ENCODE measurements at places on chromosomes 13 and 19. TPM values are rescaled to one million over a fixed set of nuclear protein-coding genes. Genes with fewer than 3 reads are reported as not detected.

- H3K27ac ChIP-seq = no peak overlapping the region
- no peak overlapping the region for H3K4me3 ChIP-seq
- H3K36me3 ChIP-seq = no peaks in the 10 kb centered on the region
These were observed 58.3 kb upstream of the CLDN10 start for GRCh38 chr13:95494082-95494681.

DNA sequence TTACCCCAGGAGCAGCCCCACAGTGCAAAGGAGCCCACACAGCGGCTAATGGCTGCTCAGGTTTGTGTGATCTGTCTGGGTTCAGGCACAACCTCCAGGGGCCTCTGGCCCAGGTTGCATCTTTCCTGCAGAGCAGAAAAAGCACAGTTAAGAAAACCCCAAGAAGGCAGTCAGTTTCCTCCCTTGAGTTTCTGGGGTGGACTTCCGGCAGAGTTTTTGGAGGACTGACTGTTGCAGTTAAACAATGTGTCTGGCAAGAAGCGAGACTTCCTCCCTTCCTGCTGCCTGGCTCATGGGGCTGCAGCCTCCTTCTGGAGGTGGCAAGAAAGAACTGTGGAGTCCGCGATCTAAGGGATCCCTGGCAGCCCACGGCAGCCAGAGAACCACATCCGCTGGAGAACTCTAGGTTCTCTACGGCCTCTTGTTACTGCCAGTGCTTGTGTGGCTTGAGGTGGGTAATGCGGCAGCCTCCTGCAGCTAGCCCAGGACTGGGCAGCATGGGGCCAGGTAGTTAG lies 114.4 kb downstream of the ZDHHC20 start:
- H3K36me3 ChIP-seq = no peaks in the 10 kb centered on the region
- no peaks in the 10 kb centered on the region for H3K4me1 ChIP-seq
- no peaks in the 10 kb centered on the region for H3K27me3 ChIP-seq
- no peak for DNase-seq

- no peaks in the 10 kb centered on the region for H3K4me1 ChIP-seq
- no peak for DNase-seq
- no peak overlapping the region for H3K4me3 ChIP-seq
- H3K36me3 ChIP-seq = no peaks in the 10 kb centered on the region
These were observed 67.8 kb downstream of the C13orf42 start for GRCh38 chr13:51043310-51043709.

Gene RASAL3
- 0.14 TPM for total RNA-seq

Gene XPO4
- total RNA-seq = 19.3 TPM

DNA sequence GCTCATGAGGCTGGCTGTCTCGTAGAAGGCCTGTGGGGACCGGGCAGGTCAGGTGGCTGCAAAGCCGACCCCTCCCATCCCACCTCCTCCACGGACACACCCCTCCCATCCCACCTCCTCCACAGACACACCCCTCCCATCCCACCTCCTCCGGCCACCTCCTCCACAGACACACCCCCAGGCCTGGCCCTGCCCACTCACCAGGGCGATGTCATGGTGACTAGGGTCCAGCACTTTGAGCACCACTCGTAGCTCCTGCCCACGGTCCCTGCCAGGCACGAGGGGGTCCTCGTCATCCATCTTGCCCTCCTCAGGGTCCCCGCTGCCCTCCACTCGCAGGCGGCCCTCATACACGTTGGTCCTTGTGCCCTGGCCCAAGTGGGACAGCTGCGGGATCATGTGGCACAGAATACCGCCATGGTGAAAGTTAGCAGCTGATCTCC lies 18.8 kb downstream of the TYK2 start:
- H3K27me3 ChIP-seq = no peaks in the 10 kb centered on the region
- no peak for DNase-seq
- H3K4me3 ChIP-seq = no peak overlapping the region
- H3K27ac ChIP-seq = no peak overlapping the region
- peaks cover 9% of the 10 kb centered on the region for H3K4me1 ChIP-seq
- peaks cover 9% of the 10 kb centered on the region for H3K36me3 ChIP-seq

GRCh38 chr19:46022431-46023310 lies at the start of gene PGLYRP1:
PGLYRP1 (minus strand) TSS chr19:46023053; CDS start chr19:46023021, 32 bp downstream.
- peaks cover 11% of the 10 kb centered on the region for H3K27me3 ChIP-seq
- no peaks in the 10 kb centered on the region for H3K4me1 ChIP-seq
- no peak for DNase-seq
- H3K27ac ChIP-seq = no peak within 1 kb of the TSS

Gene NCCRP1
- not detected for total RNA-seq

Gene ZNF880
- total RNA-seq = 11.0 TPM

- H3K4me3 ChIP-seq = no peak overlapping the region
- H3K27ac ChIP-seq = no peak overlapping the region
- no peaks in the 10 kb centered on the region for H3K27me3 ChIP-seq
These were observed 407.3 kb upstream of the SGCG start for GRCh38 chr13:22773465-22773864.

Gene SLC15A1
- not detected for total RNA-seq

Gene CNN1
- 236 TPM for total RNA-seq

Gene NKPD1
- not detected for total RNA-seq

Gene MATK
- total RNA-seq = not detected

Gene TARM1
- total RNA-seq = not detected

DNA sequence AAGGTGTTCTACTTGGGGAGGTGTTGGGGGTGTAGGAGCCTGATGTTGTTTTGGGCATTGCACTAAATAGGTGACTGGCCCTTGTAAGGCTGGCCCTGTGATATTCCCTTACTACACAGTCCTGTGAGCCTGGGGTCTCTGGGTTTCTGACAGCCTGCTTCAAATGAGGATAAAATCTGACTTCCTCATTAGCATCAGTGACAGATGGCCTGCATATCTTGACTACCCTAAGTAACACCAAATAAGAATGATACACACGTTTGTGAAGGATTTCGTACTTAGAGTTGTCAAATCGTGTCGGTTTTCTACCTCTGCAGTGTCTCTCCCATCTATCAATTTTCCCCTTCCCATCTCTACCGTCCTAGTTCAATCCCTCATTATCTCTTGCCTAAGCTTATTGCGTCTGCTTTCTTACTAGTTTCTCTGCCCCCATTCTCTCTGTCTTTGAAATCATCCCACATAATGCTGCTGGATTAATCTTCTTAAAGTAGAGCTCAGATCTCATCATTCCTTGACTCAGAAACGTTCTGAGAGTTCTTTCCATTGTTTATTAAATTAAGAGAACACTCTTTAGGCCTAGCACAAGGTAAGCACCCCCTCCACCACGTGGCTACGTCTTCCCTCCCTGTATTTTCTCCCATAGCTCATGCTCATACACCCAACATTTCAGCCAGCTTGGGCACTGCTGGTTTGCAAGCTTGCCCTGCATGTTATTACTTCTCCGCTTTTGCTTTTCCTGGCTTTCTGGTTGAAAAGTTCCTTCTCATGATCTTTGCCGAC lies 26.2 kb upstream of the CNMD start:
- H3K27me3 ChIP-seq = no peaks in the 10 kb centered on the region
- H3K4me3 ChIP-seq = no peak overlapping the region
- no peak for DNase-seq

Gene RDH8
- total RNA-seq = not detected

DNA sequence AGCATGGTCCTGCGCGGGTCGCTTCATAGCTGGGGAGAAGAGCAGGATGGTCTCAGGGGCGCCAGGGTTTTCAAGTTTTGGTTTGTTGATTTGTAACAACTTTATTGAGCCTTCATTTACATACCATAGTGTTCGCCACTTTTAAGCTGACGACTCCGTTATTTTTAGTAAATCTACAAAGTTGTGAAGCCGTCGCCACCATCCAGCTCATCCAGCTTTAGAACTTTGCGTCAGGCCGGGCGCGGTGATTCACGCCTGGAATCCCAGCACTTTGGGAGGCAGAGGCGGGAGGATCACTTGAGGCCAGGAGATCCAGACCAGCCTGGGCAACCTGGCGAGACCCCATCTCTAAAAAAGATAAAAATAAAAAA lies 404 bp downstream of the C19orf44 start:
- peaks cover 3% of the 10 kb centered on the region for H3K36me3 ChIP-seq
- no peaks in the 10 kb centered on the region for H3K27me3 ChIP-seq
- peak overlapping the region; percentile 83 for H3K27ac ChIP-seq
- peak overlapping the region; percentile 76 for H3K4me3 ChIP-seq
- H3K4me1 ChIP-seq = peaks cover 11% of the 10 kb centered on the region

Gene AXL
- 156 TPM for total RNA-seq

- no peaks in the 10 kb centered on the region for H3K36me3 ChIP-seq
- no peaks in the 10 kb centered on the region for H3K4me1 ChIP-seq
- H3K27ac ChIP-seq = no peak overlapping the region
- DNase-seq = no peak
- H3K4me3 ChIP-seq = no peak overlapping the region
These were observed 787.9 kb upstream of the KLHL1 start for GRCh38 chr13:70896136-70896535.

Gene FGF21
- total RNA-seq = not detected

Gene ZNF772
- total RNA-seq = 14.5 TPM

Gene CRX
- not detected for total RNA-seq

GRCh38 chr19:46785980-46786235 lies 2.5 kb downstream of the SLC1A5 start:
- peak overlapping the region; percentile 74 for H3K27ac ChIP-seq
- peaks cover 14% of the 10 kb centered on the region for H3K36me3 ChIP-seq
- peak overlapping the region; percentile 77 for H3K4me3 ChIP-seq

- H3K27me3 ChIP-seq = no peaks in the 10 kb centered on the region
These were observed 146.0 kb upstream of the GPC6 start for GRCh38 chr13:93080587-93080986.

Gene NPAS1
- total RNA-seq = 3.6 TPM

GRCh38 chr19:49746206-49746958 lies 16.7 kb downstream of the TSKS start:
- H3K4me3 ChIP-seq = no peak overlapping the region
- DNase-seq = peak; percentile 17
- no peaks in the 10 kb centered on the region for H3K36me3 ChIP-seq
- no peaks in the 10 kb centered on the region for H3K4me1 ChIP-seq
- no peaks in the 10 kb centered on the region for H3K27me3 ChIP-seq

DNA sequence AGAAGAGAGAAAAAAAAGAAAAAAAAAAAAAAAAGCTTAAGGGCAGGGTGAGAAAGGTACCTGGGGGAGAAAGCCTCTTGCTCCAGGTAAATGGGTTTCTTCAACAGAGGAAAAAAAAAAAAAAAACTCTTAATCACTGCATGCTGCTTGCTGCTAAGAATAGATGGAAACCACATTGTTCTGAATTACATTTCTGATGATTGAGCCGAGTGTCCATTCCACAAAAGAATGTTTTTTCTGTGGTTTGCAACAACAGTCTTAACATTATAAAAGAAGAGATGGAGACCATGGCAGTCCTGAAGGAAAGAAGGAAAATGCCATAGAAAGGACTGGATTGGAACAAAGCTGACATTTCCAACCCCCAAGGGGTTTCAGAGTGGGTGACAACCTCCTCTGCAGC lies 1312.7 kb downstream of the SLITRK1 start:
- H3K4me3 ChIP-seq = no peak overlapping the region
- H3K4me1 ChIP-seq = no peaks in the 10 kb centered on the region
- H3K27ac ChIP-seq = no peak overlapping the region
- DNase-seq = peak; percentile 2
- no peaks in the 10 kb centered on the region for H3K27me3 ChIP-seq

DNA sequence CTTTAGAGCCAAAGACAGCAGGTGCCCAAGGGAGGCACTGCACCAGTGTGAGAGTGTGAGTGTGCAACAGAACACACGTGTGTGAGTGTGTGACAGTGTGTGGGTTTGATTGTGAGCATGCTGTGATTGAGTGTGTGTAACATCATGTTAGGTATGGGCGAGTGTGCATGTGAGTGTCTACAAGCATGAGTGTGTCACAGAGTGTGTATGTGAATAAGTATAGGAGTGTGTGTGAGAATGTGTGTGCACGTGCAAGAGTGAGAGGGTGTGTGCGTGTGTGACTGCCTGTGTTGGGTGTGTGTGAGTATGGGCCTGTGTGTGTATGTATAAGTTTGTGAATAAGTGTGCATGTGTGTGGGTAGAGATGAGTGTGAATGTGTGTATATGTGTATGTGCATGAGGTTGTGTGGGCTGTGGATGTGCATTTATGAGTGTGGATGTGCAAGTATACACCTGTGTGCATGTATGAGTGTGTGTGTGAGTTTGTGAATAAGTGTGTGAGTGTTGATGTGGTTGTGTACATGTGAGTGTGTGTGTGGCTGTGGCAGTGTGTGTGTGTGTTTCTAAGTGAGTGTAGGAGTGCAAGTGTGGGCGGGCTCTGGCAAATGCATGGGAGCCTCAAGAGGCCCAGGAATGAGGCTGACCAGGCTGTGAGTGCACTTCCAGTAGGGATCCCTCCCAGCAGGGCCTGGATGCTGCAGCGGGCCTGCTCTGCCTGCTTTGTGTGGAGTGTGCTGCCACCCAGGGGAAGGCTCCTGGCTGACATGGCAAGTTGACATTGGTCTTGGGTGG lies 198.4 kb downstream of the COL4A1 start:
- no peaks in the 10 kb centered on the region for H3K27me3 ChIP-seq
- H3K4me1 ChIP-seq = peaks cover 24% of the 10 kb centered on the region
- no peak overlapping the region for H3K27ac ChIP-seq

DNA sequence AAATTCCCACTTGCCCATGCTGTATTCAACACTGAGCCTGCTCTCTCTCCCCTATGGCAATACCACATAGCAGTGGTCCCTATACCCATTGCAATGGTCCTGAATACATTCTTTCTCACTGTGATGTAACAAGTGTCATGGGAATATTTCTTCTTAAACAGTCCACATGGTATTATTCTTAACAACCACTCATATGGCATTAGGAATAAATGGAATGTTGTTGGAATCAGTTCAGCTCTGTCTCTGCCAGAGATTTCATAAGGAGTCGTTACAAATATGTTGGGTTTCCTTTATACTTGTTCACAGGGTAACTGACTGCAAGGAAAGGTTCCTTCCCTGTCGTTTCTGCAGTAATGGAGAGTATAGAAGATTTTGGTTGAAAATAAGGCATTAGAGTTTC lies 128.3 kb upstream of the SPATA13 start:
- peaks cover 25% of the 10 kb centered on the region for H3K4me1 ChIP-seq
- H3K27me3 ChIP-seq = no peaks in the 10 kb centered on the region
- no peak overlapping the region for H3K4me3 ChIP-seq
- H3K36me3 ChIP-seq = no peaks in the 10 kb centered on the region

Gene MIR17HG
- total RNA-seq = 4.2 TPM

- peak within 1 kb of the TSS; percentile 57 for H3K4me3 ChIP-seq
- H3K27ac ChIP-seq = no peak within 1 kb of the TSS
- peak; percentile 60 for DNase-seq
- no peaks in the 10 kb centered on the region for H3K27me3 ChIP-seq
These were observed at the start of gene CPT1C for GRCh38 chr19:49690656-49691242. CPT1C (plus strand) TSS chr19:49691116; CDS start chr19:49692253, 1,137 bp downstream.

Data from astrocyte (in vitro differentiated cells and primary cell).